ENCODE measurements at places on chromosomes 16 and 17. TPM values are rescaled to one million over a fixed set of nuclear protein-coding genes. Genes with fewer than 3 reads are reported as not detected.

Gene HOXB13
- total RNA-seq, result 3.8 TPM

Gene CAMTA2
- total RNA-seq, result 0.90 TPM

Gene PRSS36
- total RNA-seq, result not detected

DNA sequence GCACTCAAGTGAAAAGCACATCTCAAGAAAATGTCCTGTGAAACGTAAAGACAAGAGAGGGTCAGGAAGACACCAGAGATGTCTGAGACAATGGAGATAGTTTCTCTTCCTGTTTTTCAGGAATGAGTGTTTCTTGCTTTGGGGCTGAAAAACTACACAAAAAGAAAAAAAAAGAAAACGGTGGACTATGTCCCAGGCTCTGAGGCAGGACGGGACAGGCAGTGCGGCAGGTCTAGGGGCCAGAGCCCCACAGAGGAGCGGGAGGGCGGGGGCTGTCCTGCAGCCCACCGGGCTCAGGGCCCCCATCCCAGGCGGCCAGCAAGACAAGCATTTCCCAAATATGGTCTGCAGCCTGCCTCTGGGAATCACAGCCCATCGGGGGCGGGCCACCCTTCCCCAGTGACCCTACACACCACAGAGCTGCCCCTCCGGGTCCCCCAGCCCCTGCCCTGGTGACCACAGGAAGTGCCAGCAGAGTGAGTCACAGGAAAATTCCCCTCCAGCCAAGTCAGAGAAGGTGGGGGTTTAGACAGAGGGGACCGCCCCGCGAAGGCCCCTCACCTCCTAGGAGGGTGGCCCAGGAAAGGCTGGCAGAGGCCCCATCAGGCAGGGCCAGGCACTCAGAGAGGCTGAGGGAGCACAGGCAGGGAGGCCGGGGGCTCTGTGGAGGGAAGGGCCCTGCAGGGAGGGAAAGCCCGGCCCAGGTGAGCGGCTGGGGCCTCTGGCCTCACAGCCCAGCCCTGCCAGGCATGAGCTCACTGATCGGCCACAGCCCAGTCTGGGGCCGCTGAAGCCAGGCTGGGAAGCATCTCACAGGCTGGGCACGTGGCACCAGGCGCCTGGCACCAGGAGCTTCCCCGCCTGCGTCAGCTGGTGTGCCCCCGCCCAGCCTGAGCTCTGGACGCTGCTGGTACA, 6.3 kb downstream of the BCAR1 start:
- peak; percentile 96 for DNase-seq

GRCh38 chr17:1779571-1780131, 17.8 kb downstream of the SERPINF1 start:
- peak; percentile 91 for DNase-seq

DNA sequence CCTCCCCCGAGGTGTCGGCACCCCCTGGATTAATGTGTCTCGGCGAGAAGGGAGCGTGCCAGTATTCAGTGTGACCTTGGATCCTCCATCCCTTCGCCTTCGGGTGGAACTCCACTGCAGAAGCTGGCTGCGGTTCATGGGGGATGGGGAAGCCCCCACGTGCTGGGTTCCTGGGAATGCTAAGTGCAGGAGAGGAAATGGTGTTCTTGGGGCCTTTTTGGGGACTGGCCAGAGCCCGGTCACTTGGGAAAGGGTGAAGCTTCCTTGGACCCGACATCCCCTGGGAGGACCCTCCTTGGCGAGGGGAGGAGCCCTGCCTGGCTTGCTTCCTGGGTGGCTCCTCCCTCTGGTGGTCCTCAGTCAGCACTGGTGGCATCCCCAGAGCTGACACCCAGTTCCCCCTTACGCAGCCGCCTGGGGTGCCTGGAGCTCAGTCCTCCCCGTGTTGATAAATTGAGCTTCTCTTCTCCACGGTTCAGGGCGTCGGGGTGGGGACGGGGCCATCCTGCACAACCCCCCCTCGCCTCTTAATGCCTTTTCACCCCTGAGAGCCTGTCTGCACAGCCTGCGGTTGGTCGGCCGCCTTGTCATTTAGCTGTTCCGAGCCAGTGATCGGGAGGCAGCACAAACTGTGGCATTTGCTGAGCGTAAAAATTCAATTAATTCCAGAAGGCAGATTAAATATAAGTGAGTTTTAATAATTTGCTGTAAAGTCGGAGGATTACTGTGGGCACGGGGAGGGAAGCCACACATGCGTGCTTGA, 30.7 kb upstream of the GSE1 start:
- DNase-seq, result no peak

DNA sequence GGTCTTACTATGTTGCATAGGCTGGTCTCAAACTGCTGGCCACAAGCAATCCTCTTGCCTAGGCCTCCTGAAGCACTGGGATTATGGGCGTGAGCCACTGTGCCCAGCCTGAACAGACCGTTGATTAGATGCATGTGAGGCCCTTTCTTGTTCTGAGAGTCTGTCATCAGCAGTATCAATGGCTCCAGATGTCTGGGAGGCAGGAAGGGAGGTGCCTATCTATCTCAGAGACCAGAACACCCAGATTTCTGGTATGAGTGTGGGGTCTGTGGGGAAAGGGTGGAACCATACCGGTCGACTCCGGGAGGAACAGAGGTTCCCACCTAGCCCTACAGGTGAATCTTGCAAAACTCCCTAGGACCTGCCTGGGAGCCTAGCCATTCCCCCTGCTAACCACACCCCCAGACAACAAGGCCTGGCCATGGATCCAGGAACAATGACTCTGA, 71.7 kb downstream of the PRKCB start:
- no peak for DNase-seq

GRCh38 chr16:7746941-7747340, 414.3 kb downstream of the RBFOX1 start:
- no peak for DNase-seq

- DNase-seq, result no peak
These were observed 512.4 kb downstream of the HS3ST4 start for GRCh38 chr16:26204138-26204537.

DNA sequence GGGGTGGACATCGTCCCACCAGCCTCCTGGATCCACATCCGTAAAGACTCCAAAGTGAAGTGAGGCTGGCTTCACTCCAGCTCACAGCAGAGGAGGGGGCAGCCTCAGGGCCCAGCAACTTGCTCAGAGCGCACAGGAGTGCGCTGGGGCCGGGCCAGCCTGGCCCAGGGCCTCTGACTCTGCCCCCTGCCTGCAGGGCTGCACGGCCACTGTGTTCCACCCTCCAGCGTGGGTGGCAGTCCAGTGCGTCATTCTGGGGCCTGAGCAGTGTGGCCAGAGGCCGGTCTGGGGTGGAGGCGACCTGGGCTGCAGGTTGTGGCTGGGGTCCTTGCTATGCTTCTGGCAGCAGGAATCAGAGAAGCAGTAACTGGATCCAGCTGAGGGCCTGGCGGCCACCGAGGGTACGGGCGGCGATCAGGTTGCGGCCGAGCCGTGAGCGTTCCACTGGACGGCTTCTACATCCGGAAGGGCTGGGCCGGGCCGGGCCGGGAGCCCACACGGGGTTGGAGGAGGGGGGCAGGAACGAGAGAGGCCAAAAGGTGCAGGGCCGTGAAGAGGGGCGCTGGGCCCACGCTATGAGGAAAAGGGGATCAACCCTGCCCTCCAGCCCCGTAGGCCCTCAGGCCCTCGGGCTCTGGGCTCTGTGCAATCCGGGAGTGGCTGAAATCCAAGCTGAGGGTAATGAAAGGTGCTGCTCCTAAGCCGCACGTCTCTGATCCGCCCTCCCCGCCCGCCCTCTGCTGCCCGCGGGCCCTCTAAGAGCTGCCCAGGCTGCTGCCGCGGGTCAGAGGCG, at the start of gene FSCN2:
Gene FSCN2 (plus strand): TSS at position 787 of the 793 bp plus-strand sequence. CDS start 155 bp downstream, outside the sequence.
- DNase-seq, result no peak

- no peak for DNase-seq
These were observed 303.9 kb downstream of the C16orf95 start for GRCh38 chr16:87012954-87013938.

DNA sequence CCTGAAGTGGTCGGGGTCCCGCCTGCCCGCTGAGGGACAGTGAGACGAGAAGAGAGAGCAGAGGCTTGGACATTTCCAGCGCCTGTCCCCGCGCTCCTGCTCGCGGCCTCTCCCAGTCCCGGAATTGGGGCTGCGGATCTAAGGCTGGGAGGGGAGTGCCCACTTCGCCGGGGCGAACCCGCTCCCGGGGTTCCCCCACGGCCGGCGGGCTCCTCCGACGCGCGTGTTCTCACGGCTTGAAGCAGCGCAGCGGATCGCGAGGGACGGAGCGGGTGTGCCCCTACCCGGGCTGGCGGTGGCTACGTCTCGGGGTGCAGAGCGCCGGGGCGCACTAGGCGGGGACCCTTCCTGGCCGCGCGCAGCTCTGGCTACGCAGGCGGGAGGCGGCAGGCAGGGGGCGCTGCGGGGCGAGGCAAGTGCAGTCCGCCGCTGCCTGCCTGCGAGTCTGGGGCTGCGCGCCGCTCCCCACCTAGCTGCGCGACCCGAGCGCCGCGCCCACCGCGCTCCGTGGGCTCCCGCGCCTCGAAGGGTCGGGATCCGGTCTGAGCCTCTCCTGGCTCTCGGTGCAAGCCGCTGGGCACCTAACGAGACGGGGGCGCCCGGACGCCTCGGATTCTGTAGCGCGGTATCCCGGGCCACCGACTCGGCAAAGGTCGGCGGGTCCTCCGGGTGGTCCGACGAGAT, 1.2 kb downstream of the NGFR start:
- DNase-seq, result peak; percentile 38

DNA sequence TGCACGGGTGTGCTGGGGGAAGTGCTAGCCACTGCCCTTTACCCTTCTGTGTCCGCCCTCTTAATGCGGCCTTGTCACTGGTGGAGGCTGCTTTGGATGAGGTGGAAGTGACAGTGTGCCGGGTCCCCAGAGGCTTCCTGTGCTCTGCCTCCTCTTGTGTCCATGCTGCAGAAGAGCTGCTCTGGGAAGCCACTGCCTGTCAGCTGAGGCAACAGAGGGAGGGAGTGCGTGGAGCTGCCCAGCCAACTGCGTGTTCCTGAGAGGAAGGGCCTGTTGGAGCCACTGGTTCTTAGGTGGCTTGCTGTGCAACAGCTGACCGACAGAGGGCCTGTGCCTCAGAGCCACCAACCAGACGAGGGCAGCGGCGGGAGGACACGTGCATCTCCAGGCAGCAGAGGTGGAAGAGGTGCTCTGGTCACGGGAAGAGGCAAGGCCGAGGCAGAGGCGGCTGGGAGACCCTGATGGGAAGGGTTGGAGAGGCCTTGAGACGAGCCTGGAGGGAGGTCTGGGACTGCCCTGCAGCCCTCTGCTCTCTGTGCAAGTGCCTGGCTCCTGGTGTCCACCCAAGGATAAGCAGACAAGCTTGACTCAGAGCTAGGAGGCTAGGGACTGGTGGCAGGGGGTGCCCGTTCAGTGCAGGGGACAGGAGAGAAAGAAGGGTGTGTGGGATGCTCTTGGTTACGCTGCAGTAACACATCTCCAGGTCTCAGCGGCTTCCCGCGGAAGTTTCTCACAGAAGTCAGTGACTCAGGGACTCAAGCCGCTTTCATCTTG, 25.4 kb downstream of the B9D1 start:
- no peak for DNase-seq

DNA sequence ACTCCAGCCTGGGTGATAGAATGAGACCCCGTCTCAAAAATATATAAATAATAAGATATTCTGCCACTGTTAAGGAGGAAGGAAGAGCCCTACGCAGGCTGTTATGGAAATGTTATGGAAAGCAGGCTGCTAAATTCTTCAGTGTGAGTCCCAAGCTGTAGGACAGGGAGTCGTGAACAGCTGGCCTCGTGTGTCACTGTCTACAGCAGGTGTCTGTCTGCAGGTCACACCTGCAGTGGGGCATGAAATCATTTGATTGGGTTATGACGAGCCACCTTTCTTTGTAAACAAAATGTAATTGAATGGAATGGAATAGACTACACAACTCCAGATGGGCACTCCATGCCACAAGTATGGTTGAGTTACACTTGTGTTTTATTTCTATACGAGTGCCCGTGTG, 15.6 kb upstream of the LITAF start:
- no peak for DNase-seq

DNA sequence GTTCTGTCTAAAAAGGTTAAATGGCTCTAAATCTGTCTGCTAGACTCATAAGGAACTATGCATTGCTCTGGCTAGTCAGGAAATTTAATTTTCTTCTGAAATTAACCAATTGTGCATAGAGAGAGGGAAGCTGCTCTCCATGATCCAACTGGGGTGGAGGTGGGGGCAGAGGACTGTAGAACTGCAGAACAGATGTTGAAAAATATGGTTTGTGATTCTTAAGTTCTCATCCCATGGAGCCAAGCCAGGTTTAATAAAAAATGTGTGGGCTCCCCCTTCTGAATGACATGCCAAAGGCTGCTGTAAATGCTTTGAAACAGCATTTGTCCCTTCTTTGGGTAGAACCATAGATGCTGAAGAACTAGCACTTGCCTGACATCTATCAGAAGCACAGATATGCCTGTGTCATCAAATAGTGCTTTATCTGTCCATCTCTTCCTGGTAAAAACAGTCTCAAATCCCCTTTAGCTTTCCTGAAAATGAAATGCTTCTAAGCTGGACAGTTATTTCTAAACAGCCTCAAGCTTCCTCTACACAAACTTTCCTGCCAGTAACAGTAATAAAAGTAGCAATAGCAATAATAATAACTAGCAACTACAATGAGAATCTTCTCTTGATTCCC, 221.4 kb downstream of the CDH8 start:
- DNase-seq, result no peak

DNA sequence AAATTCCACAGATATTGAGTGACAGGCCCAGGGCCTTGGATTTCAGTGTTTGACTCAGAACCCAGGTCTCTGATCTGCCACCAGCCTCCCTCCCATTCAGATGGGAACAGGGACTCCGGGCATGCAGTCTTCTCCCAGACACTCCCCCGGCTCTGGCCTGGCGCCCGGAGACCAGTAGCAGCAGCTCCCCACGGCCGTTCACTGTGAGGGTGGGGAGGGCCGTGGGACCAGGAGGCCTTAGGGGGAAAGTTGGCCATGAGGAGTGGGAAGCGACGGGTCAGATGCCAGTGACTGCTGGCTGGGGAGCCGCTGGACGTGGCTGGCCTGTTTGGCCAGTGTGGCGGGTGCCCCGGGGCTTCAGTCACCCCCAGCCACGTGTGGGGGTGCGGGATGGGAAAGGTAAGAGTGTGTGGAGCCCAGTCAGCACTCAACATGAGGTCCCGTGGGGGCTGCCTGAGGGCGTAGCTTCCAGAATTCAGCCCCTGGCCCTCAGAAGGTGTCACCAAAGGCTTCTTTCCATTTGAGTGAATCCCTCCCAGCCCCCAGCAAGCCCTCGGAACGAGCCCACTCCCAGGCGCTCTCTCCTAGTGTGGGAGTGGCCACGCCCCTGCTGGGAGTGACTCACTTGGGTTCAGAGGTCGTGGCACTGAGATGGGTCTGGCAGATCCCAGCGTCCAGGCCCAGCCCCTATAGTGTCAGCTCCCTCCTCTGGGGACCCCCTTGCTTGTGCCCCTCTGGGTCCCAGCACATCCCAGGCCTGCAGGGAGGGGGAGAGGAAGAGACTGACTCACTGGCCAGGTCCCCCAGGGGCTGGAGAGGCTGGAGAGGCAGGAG, 309.4 kb downstream of the SEC14L1 start:
- DNase-seq, result peak; percentile 47
